Spinal cord (tissue), 10 donors: ENCODE measurements at places on chromosomes 6 and 20. TPM values are rescaled to one million over a fixed set of nuclear protein-coding genes. Genes with fewer than 3 reads are reported as not detected.

The SDCBP2 gene
- polyA plus RNA-seq = 20.0 TPM

The PHACTR3 gene
- 77.2 TPM for polyA plus RNA-seq

The XPO5 gene
- 48.9 TPM for polyA plus RNA-seq

The C20orf202 gene
- polyA plus RNA-seq = 0.59 TPM

The IBTK gene
- polyA plus RNA-seq = 32.0 TPM

The BTN3A1 gene
- 22.6 TPM for polyA plus RNA-seq

The IPCEF1 gene
- 7.0 TPM for polyA plus RNA-seq

The MYLIP gene
- 16.7 TPM for polyA plus RNA-seq

The C6orf163 gene
- polyA plus RNA-seq = 2.1 TPM

The WFDC5 gene
- polyA plus RNA-seq = 0.57 TPM

The ADGRF5 gene
- polyA plus RNA-seq = 11.7 TPM

The FGD2 gene
- 8.4 TPM for polyA plus RNA-seq

The MROH8 gene
- 11.1 TPM for polyA plus RNA-seq

The GABRR1 gene
- 0.29 TPM for polyA plus RNA-seq

The ADGB gene
- 1.7 TPM for polyA plus RNA-seq

The FNDC11 gene
- polyA plus RNA-seq = 0.99 TPM

The AHCY gene
- 80.0 TPM for polyA plus RNA-seq

The CAGE1 gene
- polyA plus RNA-seq = not detected

The AGPAT4 gene
- polyA plus RNA-seq = 39.9 TPM

The RAB44 gene
- not detected for polyA plus RNA-seq

The EBF4 gene
- 86.4 TPM for polyA plus RNA-seq

The COL21A1 gene
- polyA plus RNA-seq = 9.0 TPM

The MAP3K7 gene
- 35.3 TPM for polyA plus RNA-seq

The PNPLA1 gene
- not detected for polyA plus RNA-seq

The TAGAP gene
- 3.1 TPM for polyA plus RNA-seq
